ENCODE measurements at places on chromosomes 1 and 21.
A peak's percentile ranks its signal among the peaks of the same experiment; 100 is the strongest.

DNA sequence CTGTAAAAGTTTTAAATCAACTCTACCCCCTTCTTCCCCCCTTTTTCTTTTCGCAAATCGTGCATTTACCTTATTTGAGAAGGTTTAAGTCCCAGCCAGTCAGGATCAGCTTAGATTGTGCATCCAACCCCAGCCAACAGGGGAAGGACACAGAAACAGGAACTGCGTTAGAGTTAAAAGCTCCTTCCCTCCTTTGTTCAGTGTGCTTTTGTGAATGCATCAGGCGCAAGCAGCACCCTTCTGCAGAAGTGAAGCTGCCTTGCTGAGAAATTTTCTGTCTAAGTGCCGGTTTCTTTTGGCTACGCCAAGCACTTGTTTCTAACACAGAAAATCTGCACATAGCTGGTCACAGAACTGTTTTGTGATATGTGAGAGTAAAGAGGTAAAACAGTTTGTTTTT is 56.2 kb upstream of the PRRC2C start:
- no peak for DNase-seq

- DNase-seq, result no peak
These were observed 608 bp downstream of the PEF1 start for GRCh38 chr1:31643976-31644559.

GRCh38 chr1:178019622-178020021 is 49.8 kb upstream of the SEC16B start:
- DNase-seq, result no peak

GRCh38 chr21:32101277-32101676 is 177.6 kb downstream of the MIS18A start:
- DNase-seq, result no peak

DNA sequence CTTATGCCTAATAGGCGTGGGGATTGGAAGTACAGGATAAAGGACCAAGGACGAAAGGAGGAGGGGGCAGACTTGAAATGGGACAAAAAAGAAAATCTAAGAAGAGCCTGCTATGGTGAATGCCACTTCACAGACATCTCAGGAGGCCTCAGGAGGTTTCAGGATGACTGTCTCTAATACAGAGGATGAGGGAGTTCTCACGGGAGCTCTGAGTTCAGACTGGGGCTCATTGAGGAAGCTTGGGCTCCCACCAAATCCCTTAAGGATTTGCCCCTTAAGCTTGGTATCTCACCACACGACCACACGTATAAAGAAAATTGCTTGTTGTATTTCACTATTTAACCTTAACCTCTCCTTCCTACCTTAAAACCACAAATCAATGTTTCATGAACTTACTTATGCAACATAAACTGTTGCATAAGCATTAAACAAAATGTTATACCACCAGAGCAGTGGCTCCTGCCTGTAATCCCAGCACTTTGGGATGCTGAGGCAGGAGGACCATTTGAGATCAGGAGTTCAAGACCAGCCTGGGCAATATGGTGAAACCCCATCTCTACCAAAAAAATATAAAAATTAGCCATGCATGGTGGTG is 12.4 kb downstream of the SLC30A1 start:
- DNase-seq, result no peak

- DNase-seq, result no peak
These were observed 223.7 kb upstream of the FAM78B start for GRCh38 chr1:166390366-166391033.

- DNase-seq, result no peak
These were observed 437 bp downstream of the IFNLR1 start for GRCh38 chr1:24186711-24186992.

DNA sequence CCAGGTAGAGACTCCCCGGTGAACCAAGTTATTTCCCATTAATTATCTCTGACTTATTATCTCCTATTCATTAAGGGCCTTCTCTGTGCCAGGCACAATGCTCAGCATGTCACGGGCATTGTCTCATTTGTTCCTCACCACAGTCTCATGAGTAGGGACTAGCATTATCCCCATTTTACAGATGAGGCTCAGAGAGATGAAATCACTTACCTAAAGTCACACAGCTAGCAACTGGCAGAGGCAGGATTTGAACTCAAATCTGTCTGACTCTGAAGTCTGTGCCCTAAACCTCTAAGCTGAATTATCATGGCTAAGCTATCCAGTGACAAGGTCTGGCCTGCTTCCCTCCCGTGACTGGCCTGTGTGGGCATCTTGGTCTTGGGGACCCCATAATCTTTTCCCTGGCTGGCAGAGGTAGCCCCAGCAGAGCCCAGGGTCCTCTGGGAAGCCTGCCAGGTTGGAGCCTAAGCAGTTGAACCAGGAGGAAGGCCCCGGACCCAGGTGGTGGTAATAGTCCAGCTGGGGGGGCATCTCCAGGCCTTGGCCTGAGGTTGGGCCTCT is 4.5 kb downstream of the MAP7D1 start:
- no peak for DNase-seq

- peak; percentile 83 for DNase-seq
These were observed at the start of gene SELENBP1 for GRCh38 chr1:151372058-151372934. Gene SELENBP1, minus strand, starts transcription at chr1:151372705. Its CDS starts 64 bp downstream, at chr1:151372641.

- DNase-seq, result no peak
These were observed 20.7 kb downstream of the PDIK1L start for GRCh38 chr1:26132128-26132833.

DNA sequence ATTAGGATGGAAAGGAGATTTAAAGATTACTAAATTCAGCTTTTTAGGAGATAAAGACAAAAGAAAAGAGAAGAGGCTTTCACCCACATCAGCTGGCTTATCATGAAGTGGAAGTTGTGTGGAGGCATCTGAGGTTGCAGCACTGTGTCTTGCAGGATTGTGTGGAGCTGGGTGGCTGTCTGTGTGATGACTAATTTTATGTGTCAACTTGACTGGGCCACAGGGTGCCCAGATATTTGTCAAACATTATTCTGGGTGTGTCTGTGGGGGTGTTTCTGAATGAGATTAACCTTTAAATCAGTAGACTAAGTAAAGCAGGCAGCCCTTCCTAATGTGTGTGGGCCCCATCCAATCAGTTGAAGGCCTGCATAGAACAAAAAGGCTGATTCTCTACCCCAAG is 3.9 kb downstream of the KCNA10 start:
- DNase-seq, result no peak

- no peak for DNase-seq
These were observed 255.8 kb upstream of the CACYBP start for GRCh38 chr1:174743654-174744561.

DNA sequence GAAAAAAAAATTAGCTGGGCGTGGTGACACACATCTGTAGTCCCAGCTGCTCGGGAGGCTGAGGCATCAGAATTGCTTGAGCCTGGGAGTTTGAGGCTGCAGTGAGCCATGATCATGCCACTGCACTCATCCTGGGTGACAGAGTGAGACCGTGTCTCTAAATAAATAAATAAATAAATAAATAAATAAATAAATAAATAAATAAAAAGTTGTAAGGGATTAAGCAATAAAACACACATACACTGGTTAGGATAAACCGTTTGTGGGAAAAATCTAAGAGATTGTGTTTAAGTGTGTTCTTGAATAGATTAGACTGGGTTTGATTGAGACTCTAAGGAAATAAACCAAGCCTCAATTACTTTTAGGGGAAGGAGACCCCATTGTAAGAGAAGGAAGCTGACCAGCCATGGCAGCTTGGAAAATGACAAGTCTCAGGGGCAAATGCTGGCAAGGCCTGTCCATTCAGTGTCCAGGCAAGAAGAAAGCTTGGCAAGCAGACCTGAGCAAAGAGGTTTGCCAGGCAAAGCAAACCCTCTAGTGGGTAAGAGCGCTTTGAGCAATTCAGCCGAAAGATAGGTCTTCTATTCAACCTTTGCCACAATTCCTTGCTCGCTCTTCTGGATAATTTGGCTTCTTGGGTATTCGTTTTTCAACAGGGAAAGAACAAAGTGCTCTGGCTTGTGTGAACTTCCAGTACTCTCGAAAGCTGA is 106.9 kb upstream of the SERBP1 start:
- no peak for DNase-seq

DNA sequence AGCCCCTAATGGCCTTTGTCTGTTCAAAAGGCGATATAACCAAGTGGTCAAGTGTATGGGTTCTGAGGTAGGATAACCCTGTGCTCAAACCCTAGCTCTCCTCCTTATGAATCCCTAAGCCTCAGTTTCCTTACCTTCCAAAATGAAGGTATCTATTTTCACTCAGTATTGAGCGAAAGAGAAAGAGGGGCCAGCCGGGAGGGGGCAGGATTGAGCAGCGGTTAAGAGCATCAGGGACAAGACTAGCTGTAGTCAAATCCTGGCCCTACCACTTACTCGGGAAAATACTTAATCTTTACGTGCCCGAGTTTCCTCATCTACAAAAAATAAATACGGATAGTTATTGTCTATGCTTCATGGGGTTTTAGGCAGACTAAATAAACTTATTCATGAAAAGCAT is 25.7 kb downstream of the LY9 start:
- no peak for DNase-seq

DNA sequence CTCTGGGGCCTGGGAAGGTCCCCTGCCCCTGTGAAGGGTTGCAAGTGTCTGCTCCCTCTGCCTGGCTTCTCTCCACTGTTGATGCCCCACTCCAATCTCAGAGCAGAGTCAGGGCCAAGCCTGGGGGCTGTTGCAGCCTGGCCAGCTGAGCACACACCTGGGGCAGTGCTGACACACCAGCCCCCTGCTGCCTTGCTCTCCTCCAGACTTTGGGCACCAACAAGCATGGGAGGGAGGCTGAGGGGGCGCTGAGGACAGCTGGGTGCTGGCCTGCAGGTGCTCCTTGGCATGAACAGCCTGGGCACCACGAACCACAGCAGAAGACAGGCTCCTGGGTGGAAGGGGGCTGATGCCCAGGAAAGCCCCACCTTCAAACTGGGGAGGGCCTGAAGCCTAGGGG is 9.6 kb upstream of the MTR start:
- no peak for DNase-seq

DNA sequence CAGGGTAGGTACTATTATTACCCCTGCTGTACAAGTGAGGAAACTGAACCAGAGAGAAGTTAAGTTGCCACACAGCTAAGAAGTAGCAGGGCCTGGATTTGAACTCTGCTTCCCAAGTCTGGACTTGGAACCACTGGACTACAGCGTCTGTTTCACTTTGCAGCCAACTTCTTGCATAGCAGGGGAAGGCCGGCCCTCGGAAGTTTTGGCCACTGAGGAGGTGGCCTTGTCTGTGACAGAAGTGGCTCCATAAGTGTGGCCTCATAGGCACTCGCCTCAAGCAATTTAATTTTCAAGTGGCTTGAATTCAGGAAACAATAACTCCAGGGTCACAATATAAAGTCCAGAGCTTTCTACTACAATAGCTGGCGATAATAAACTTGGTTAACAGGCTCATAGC is 41.4 kb downstream of the PLEKHA6 start:
- DNase-seq, result no peak

GRCh38 chr21:46435786-46436227 is 22.9 kb upstream of the DIP2A start:
- no peak for DNase-seq

DNA sequence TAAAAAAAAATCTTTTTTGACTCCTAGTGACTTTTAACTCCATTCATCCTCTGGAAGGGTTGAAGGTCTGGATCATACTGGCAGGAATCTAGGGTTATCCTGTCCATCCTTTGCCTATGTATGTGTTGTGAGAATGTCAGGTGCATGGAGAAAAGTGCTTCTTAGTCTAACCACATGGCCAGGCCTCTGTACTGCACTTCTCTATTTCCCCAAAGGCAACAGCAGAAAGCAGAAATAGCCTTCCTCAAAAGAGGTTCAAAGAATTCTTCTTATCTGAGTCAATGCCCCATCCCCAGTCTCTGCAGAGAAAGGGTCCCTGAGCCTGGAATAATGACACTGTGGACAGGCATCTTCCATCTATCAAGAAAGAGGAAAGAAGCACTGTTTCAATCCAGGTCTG is 85.7 kb upstream of the CD34 start:
- DNase-seq, result no peak

GRCh38 chr1:117342397-117342796 is 24.9 kb upstream of the MAN1A2 start:
- no peak for DNase-seq

DNA sequence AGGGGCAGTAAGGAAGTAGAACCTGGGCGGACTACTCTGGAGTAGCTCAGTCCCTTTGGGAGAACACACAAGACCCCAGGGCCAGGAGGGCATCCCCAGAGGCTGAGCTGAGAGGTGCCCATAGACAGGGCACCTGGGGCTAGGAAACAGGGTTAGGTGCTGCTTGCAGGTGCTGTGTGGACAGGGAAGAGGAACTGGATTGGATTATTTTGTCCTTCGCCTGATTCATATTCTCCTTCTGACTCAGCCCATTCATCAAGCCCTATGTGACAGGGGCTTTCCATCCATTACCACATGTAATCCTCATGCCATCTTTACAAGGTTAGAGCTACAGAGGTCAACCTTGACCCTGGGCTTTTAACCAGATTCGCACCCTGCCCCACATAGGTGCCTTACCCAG is 183.9 kb downstream of the C1orf94 start:
- DNase-seq, result no peak

- no peak for DNase-seq
These were observed 176.5 kb downstream of the VAV3 start for GRCh38 chr1:107788206-107789202.

DNA sequence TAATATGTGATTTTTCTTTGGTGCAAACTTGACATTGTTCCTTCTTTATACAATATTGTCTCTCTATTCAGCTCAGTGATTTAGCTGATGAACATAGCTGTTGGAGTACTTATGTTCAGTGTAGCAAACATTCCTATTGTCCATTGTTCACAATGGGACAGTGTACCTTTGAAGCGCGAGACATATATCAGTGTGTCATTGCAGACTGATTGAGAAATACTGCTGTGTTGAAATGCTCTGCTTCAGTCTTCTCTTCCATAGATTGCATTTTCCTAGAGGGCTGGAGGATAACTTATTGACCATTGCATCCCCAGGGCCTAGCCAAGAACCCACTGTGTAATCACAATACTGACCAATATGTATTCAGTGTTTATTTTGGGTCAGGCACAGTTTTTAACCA is 46.5 kb downstream of the HLX start:
- DNase-seq, result no peak

GRCh38 chr1:79323239-79324025 is 316.9 kb upstream of the ADGRL4 start:
- no peak for DNase-seq

- peak; percentile 65 for DNase-seq
These were observed 10.1 kb upstream of the LRRC71 start for GRCh38 chr1:156910309-156910782.

DNA sequence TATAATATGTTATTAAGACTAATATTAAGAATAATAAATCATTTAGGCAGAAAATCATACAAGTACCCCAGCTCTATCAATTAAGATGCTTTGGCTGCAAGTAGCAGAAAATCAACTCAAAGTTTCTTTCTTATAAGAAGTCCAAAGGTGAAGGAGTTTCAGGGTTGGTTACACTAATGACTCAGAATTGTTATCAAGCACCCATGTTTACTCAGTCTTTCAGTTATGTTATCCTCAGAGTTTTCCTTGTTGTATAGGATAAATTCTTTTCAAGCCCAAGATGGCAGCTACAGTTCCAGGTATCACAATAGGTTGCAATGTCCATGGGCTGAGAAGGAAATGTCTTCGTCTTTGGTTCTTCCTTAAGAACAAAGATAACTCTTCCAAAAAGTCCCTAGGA is 163.6 kb downstream of the TNFSF18 start:
- DNase-seq, result no peak

- no peak for DNase-seq
These were observed 40.7 kb upstream of the USP24 start for GRCh38 chr1:55255901-55256300.

Measured in ELF-1 (cell line).